ENCODE measurements at places on chromosomes 6 and 20.

DNA sequence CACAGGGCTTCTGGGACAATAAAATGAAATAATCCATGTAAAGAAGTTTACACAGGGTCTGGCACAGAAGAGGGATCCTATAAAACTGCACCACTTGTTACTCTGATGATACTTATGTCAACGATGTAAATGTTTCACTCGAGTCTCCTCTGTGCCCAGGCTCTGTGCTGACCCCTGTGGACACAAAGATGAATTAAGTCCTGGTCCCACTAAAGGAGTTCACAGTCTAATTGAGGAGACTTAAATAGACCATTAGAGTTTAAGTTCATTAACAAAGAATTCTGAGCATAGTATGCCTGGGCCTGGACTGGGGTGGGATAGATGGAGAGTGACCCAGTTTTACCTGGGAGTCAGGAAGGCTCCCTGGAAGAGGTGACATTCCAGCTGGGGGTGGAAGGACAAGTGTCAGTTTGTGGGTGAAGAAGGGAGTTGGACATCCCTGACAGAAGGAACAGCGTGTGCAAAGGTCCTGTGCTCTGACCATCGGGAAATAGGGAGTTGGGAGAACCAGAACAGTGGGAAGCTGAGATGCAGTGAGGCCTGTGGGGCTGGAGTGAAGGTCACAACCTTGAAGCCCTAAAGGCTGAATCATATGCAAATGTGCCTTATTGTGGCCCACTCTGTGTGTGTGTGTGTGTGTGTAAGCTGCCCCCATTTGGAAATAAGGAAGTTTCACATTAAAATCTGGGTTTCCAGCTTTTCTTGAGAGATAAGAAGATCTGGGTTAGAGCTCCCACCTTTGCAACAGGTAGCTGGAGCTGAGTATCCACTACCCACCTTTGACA lies 1.1 kb downstream of the OCSTAMP start:
- DNase-seq, result no peak

DNA sequence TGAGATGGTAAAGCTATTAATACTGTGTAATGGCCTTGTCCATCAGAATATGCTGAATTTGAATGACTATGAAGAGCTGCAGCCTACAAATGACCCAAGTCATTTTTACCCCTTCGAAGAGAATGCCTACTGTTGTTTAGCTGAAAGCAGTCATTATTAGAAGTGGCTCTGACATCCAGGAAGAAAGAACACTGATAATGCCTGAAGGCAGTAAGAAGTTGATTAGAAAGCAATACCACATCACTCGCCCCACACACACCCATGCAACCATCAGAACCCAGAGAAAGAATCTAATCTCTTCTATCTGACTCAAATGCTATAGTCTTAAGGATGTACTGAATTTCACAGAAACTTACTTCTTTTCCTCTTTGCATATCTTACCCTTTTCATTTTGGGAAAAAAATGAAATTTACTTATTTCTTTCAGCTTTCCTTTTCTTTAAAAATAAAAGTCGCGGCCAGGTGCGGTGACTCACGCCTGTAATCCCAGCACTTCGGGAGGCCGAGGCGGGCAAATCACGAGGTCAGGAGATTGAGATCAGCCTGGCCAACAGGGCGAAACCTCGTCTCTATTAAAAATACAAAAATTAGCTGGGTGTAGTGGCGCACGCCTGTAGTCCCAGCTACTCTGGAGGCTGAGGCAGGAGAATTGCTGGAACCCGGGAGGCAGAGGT lies 61.0 kb downstream of the ARHGAP18 start:
- DNase-seq, result no peak

- no peak for DNase-seq
These were observed 115.9 kb downstream of the QKI start for GRCh38 chr6:163530406-163530805.

GRCh38 chr6:153031335-153031955 lies 28.9 kb upstream of the MTRF1L start:
- no peak for DNase-seq

- DNase-seq, result no peak
These were observed 35.6 kb upstream of the GATA5 start for GRCh38 chr20:62511300-62511914.

- DNase-seq, result no peak
These were observed 4.4 kb upstream of the RAET1L start for GRCh38 chr6:150029749-150030148.

GRCh38 chr6:150549007-150549406 lies 50.7 kb upstream of the PLEKHG1 start:
- no peak for DNase-seq

- DNase-seq, result no peak
These were observed 5.5 kb downstream of the TCF21 start for GRCh38 chr6:133894369-133894768.

DNA sequence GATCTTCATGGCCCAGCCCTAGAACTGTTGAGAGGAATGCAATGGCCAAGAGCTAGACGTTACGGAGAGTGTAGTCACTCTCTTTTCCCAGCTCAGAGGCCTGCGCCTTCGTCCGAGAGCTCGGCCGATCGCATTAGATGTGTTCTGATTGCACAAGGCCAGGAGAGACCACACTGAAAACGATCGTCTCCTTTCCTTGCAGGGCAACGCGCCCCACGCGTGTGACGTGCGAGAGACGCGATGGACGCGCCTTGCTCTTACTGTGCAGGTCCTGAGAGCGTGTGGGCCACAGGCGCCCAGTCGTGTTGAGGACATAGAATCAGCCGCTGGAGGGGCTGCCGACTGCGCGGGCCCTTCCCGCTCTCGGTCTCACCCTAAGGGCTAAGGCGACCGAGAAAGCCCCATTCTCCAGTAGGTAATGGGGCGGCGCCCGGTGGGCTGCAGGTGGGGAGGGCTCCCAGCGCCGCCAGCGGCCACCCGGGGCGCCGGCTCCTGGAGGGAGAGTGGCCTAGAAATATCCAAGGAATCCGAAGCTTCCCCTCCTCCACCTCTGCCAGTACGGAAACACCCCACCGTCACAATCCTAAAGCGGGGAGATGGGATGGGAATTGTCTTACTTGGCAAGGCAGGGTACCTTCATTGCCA lies 26.9 kb downstream of the TFAP2B start:
- no peak for DNase-seq

All from NCI-H1105 (cell line).